Right renal cortex interstitium (tissue), 3 donors: ENCODE measurements at places on chromosomes 5 and 9. TPM values are rescaled to one million over a fixed set of nuclear protein-coding genes. Genes with fewer than 3 reads are reported as not detected.
A peak's percentile ranks its signal among the peaks of the same experiment; 100 is the strongest.

- no peak for DNase-seq
These were observed 21.1 kb upstream of the LVRN start for GRCh38 chr5:115941051-115941675.

- DNase-seq: no peak
These were observed 17.3 kb downstream of the SPINK9 start for GRCh38 chr5:148352696-148353095.

DNA sequence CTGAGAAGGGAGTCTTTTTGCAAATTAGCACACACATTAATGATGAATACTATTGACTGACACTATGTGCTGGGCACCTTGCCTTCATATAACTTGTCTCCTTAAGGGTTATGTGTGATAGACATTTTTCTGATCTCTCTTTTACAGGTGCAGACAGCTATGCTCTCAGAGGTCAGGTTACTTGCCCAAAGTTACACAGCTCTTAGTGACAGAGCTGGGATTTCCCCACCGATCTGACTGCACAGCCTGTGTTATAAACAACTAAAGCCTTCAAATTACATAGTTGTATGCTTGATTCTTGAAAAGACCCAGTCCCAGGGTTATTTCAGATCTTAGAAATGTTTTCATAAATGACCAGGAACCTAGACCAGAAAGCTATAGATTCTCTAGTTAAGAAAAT lies 462.7 kb downstream of the EBF1 start:
- DNase-seq: no peak

DNA sequence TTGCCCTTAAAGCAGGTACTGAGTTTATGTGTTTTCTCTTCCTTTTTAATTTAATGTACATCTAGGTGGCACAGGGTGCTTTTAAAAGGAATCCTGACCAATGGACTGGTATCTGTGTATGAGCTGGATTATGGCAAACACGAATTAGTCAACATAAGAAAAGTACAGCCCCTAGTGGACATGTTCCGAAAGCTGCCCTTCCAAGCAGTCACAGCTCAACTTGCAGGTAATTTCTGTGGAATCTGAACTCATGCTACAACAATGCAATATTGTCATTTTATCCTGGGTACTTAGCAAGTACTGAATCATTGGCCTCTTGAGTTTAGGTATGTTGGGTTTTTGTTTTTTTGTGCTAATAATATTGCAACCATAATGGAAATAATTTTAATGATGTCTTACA lies 14.4 kb upstream of the TMOD1 start:
- DNase-seq: no peak

DNA sequence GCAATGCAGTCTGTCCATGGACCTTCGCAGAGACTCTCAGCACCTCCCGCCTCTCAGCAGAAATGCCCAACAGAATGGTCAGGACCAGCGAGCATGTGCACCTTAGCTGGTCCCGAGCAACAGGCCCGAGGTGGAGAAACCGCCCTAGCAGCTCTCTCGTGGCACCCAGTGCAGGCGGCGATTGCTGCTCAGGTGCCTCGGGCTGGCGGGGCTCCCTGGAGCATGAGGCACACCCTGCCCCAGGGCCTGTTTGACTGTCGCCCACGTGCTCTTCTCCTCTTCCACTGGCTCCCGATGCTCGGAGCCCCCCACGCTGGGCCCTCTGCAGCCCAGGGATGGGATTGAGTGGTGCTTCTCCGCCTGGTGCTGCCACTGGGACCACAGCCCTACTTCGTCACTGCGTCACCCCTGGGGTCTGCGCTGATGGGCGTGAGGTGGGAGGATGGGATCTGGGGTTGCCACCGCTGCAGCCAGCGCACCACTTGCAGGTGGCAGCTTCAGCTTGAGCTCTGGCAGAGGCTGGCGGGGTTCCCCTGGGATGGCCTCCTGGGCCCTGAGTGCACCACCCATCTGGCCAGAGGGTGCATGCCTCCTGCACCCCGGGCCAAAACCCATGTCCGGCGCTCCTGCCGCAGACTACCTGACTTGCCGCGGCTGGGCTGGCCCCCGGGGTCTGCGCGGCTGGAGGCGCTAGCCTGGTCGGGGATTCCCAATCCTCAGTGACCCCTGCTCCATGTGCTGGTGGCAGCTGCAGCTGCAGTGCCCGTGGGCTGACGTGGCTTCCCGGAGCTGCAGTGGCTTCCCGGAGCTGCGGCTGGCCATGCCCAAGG lies 244.2 kb downstream of the FOXD4L6 start:
- DNase-seq: no peak

DNA sequence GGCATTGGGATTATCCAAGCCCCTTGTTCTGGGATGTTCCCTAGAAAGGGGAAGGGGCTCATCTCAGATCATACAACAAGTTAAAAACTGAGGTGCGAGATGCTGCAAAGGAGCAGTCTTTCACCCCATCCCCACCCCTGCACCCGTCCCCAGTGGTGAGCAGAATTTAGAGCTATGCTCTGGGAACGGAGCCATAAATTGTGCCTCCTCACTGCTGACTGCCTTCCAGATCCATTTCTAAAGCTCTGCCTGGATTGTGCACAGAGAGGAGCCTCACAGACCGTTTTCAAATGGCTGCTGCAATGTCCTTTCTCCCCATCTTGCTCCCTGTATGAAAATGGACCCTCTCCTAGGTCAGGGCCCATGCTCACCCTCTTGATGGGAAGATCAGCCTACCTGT lies 8.3 kb downstream of the SLC25A48 start:
- no peak for DNase-seq

DNA sequence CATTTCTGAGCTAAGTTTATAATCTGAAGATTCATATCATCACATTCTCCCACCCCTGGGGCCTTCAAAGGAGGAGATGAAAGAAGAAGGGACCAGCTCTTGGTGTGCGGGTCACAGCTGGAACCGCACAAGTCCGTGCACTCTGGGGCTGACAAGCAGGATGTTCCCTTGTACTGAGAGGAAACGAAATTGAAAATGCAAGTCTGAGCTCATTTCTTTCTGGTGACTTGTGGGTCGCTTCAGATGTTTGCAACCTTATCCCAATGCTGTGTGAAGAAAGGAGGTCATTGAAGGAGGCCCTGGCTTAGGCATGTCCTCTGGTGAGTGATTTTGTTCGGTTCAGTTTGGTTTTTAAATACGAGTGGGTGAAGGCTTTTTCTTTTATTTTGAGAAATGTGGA lies 59.6 kb downstream of the C9orf152 start:
- no peak for DNase-seq

- DNase-seq: no peak
These were observed 20.2 kb upstream of the ORM1 start for GRCh38 chr9:114302727-114303126.

DNA sequence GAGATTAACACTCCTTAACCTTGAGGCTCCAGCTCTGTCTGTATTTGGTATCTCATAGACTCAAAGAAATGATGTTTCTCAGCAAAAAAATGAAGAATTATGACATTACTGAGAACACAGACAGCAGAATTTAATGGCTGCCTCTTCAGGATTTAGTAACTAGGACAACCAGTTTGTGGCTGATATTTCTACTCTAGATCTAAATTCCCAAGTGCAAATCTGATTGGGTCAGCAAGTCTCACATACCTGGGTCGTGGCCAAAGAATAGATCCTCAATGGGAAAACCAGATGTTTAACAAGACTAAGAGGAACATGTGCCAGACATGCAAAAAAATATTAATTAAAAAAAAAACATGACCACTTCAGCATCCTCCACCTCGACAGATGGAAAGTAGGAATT lies 608.9 kb downstream of the DTWD2 start:
- DNase-seq: no peak

DNA sequence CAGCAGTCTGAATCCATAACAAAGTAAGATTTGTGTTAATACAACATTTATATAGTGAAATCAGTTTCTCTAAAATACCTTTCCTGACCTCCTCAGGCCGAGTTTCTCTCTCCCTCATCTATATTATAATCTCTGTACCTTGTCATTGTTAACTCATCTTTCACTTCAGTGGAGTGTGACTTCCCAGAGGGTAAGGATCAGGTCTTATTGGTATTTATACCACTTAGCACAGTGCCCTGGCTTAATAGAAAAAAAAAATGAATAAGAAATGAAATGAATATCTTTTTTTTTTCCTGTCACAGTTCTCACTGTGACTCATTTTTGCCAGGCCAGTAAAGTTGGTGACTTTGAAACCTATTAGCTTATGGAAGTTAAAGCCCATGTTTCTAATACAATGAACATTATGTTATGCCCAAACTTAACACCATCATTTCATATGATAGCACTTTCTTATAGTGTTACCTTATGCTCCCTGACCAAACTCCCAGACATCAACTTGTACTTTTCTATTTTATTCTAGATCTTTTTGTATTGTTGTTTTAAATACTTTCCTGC lies 90.1 kb downstream of the NR3C1 start:
- DNase-seq: no peak

DNA sequence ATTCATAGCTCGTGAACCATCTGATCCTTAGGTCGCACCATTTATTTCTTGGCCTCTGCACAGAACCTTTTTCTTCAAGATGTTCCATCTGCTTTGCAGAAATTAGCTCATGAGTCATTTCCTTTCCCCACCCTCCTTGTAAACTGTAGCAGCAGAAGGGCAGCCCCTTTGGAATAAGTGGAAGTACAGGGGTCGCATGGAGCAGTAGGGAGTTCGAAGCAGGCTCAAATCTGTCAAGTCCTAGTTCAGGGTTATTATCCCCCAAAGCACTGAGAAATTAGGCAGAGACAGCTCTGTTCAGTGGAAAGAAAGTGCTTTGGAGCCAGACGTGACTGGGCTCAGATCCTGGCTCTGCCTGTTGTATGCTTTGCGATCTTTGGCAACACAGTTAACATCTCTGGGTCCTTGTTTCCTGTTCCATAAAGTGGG lies 84.2 kb downstream of the SGCD start:
- no peak for DNase-seq

DNA sequence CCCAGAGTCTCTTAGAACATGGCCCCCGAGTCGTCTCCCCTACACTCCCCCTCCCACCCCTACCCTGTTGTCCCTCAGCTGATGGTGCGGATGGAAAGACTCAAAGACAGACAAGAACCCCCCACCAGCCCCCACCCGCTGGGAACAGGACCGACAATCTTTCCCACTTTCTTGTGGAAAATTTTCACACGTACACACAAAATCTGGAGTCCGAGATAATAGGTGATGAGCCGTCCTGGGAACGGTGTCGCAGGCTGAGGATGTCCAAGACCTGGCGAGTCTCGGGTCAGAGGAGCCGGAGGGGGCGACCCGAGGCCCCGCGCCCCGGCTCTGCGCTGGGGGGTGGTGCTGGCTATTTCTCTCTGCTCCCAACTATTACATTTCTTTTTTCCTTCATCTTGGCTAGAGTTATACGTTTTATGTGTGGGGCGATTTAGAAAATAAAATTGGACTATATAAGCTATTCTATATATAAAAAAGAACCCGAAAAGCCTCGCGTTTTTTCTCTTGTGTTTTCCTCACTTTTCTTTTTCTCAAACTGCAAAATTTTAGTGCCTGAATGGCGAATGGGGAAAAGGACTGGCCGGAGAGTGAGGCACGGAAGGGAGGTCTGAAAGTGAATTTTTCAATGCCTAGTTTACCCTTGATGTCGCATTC lies 188.8 kb downstream of the MEF2C start:
- no peak for DNase-seq

- peak; percentile 19 for DNase-seq
These were observed 853 bp downstream of the DCP2 start for GRCh38 chr5:112977440-112977861.

GRCh38 chr9:2420543-2420942 lies 201.0 kb upstream of the VLDLR start:
- no peak for DNase-seq

DNA sequence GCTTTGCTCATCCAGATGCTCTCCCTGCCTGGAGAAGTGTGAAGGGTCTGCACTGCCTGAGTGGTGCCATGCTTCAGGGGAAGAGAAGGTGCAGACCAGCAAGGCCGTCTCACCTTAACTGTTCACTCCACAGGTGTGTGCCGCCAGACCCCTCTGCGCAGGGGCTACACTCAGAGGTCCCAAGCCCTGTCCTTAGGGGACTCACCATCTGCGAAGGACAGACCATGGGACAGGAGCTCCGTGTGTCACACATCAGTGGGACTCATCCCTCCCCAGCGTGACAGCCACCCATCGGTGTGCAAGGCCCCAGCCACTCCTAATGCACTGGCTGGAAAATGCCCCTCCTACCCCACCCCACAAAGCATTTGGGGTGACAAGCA lies 142.9 kb downstream of the OLFM1 start:
- DNase-seq: no peak

DNA sequence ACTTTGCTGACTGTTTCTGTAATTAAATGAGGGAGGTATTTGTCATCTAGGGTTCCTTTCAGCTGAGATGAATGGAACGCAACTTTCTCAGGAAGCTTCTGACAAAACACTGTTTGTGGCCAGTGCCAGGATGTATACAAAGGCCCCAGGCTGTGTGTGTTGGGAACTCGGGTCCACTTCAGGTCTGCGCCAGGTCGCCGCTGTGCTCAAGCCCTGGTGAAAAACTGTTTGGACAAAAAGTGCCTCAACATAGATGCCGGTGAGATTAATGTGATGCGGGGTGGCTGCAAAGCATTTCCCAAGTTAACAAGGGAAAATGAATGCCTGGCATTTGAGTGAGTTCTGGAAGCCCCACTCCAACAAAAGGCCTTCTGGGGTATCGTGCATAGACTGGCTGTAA lies 156.4 kb downstream of the GABBR2 start:
- DNase-seq: no peak

GRCh38 chr5:39518516-39518915 lies 93.7 kb upstream of the DAB2 start:
- no peak for DNase-seq

DNA sequence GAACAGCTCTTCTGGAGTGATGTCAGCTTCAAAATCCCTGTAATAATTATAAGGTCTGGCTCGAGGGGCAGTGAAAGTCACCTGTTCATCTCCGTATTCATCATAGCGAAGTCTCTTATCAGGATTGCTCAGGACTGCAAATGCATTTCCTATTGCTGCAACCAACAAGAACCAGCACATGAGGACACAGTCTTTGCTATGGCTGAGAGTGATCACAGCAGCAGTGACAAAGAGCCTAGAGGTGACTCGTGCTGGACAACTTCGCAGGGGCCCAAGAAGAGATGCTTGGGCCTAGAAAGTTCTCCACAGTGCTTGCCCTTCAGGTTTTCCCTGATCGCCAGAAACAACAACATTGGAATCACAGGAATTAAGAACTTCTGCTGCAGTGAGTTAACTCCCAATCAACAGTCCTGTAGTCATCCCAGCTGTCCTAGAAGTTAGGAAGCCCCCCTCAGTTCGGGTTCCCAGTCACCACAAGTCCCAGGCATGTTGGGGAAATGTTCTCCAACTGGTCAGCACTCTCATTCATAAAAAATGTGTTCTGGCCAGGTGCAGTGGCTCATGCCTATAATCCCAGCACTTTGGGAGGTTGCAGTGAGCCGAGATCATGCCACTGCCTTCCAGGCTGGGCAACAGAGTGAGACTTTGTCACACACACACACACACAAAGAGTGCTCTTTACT lies 13.0 kb downstream of the DNAJC18 start:
- no peak for DNase-seq

Gene NXNL2
- 2.1 TPM for polyA plus RNA-seq

Gene PDE6A
- 0.14 TPM for polyA plus RNA-seq

Gene APBA1
- 15.3 TPM for polyA plus RNA-seq

Gene REEP2
- 7.2 TPM for polyA plus RNA-seq

Gene F2RL1
- polyA plus RNA-seq: 43.0 TPM

Gene GDF9
- polyA plus RNA-seq: 1.5 TPM

Gene MRNIP
- polyA plus RNA-seq: 27.2 TPM

Gene C9orf78
- 97.0 TPM for polyA plus RNA-seq

Gene CCDC180
- polyA plus RNA-seq: 11.2 TPM

Gene CBY3
- polyA plus RNA-seq: 0.33 TPM

Gene GNA14
- 16.0 TPM for polyA plus RNA-seq

Gene SPINK4
- polyA plus RNA-seq: not detected
